ENCODE measurements at places on chromosomes 13 and 19.

- DNase-seq: no peak
These were observed 2.7 kb downstream of the CD79A start for GRCh38 chr19:41879670-41880328.

GRCh38 chr19:1173159-1173844 lies 766 bp downstream of the SBNO2 start:
- DNase-seq: no peak

DNA sequence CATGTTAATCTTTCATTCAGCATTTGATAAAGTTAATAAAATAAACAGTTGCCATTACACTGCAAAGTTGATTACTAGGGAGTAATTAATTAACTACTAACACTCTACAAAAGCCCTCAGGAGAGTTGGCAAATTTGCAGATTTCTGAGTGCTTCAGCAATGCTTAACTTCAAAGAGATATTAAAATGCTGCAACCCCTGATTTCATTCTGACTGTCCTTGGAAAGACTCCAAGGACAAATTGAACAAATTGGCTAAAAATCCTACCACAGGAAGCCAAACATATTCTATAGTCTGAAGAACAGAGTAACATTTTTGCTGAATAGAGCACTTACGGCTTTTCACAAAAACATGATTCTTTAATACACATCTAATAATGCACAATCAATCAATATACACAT lies 1543.0 kb downstream of the SLITRK5 start:
- DNase-seq: no peak

- no peak for DNase-seq
These were observed 1.1 kb downstream of the BSG start for GRCh38 chr19:573519-573825.

- no peak for DNase-seq
These were observed 698.2 kb upstream of the SGCG start for GRCh38 chr13:22482496-22483000.

DNA sequence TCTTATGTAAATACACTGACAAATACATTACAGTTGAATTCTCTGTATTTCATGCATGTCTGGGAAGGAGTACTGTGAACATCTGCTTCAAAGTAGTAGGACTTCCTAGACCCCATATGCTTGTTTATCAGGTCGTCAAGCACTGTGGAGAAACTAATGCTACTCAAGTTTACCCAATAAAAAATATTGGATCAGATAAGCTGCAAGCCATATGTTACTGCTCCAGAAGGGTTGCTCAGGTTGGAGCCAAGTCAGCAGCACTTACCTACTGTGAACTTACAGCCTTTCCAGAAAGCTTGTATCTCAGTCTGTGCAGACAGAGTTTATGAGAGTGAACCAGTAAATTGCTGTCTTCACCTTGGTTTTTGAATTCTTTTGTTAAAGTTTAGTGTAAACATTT lies 36.2 kb downstream of the SLAIN1 start:
- no peak for DNase-seq

DNA sequence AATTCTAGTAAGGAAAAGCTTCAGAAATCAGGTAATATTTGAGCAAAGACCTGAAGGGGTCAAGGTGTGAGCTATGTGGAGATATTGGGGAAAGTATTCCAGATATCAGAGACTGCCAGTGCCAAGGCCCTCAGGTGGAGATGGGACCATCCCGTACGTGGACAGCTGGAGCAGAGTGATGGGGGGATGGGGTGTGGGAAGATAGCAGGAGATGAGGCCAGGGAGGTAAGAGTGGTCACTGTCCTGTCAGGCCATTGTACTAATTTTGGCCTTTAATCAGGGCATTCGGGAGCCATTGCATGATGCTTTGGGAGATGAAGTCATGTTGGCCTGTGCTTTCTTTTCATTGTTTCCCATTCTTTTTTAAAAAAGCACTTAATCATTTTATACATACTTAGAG lies 13.1 kb upstream of the GPR18 start:
- no peak for DNase-seq

DNA sequence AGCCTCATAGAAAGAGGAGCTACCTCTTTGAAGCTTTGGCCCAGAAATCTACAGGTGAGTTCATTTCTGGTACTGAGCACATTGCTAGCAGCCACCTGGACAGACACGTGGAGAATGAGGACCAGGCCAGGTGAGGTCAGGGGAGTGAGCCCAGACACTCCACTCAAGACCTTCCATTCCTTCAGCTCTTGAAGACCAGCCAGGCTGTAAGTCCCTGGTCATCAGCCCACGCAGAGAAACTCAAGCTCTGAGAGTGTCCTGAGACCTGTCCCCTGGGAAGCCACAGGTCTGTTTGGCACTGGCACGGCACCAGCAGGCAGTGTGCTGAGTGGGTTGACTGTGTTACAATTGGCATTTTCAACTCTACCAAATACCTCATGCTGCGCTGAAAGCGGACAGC lies 27.4 kb downstream of the C13orf42 start:
- DNase-seq: no peak

- DNase-seq: no peak
These were observed 505.1 kb downstream of the FOXO1 start for GRCh38 chr13:40161351-40161810.

- DNase-seq: no peak
These were observed 393.0 kb downstream of the ITGBL1 start for GRCh38 chr13:101845245-101846020.

DNA sequence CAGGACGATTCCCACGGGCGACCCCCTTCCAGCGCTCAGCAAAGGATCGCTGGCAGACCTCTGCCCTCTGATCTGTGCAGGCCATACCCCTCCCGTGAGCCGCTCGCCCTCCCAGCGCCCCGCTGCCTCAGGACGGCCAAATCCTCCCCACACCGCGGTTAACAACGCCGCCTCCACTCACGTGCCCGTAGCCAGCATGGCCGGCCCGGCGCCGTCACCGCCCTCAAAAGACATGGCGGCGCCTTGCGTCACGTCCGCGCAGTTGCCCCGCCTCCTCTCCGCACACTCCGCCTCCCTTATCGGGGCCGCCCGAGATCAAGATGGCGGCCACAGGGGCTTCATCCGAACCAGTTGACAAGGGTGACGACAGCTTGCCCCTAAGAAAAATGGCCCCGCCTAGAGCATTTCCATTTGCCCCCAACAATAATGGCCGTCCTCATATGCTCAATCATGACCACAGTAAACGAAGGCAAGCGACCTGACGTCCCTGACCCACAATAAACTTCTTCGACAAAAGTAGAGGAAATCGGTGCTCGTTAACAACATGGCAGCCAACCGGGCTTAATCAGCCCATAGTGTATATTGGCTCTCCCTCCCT lies 634 bp downstream of the AKT1S1 start:
- DNase-seq: peak; percentile 97

- DNase-seq: no peak
These were observed 4.1 kb upstream of the IGSF23 start for GRCh38 chr19:44609219-44609618.

DNA sequence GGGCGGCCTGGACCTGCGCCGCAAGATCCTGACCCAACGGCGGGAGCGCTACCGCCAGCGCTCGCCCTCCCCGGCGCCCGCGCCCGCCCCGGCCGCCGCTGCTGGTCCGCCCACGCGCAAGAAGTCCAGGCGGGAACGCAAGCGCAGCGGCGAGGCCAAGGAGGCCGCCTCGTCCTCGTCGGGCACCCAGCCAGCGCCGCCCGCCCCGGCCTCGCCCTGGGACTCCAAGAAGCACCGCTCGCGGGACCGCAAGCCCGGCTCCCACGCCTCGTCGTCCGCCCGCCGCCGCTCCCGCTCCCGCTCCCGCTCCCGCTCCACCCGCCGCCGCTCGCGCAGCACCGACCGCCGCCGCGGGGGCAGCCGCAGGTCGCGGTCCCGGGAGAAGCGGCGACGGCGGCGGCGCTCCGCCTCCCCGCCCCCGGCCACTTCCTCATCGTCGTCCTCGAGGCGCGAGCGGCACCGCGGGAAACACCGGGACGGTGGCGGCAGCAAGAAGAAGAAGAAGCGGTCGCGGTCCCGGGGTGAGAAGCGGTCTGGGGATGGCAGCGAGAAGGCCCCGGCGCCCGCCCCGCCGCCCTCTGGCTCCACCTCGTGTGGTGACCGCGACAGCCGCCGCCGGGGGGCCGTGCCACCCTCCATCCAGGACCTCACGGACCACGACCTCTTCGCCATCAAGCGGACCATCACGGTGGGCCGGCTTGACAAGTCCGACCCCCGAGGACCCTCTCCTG lies 10.0 kb downstream of the SCAF1 start:
- no peak for DNase-seq

DNA sequence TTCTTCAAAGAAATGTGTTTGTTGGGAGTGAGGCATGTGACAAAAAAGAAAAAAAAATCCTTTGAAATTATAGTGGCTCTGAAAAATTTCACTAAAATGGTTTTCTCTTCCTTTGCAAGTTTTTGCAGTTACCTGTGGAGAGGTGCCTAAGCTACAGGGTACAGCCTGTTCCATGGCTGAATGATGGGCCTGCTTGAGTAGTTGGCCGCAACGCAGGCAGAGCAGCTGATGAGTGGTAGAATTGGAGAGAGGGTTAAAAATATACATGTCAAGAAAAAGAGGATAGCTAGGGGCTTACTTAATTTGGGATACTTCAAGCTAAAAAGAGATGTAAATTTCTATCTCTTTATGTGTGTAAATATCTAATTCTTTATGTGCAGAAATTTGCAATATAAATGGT lies 629.1 kb upstream of the SLC10A2 start:
- no peak for DNase-seq

DNA sequence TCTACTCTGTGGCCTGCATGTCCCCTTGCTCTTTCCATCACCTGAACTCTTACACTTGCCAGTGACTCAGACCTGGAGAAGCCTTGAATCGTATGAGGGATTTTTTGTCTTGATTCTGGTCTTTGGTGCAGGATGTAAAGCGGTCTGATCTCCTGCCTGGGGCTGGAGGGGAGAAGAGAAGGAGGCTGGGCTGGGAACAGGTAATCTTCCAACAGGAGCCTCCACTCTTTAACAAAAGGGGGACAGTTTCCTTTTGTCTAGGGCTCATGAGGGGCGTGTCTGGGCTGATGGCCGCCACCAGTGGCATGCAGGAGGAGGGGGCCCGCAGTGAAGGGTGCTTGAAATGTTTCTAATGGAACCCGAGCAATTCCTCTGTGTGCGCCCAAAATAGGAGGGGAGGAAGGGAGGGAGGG lies 24.7 kb downstream of the NFIX start:
- no peak for DNase-seq

DNA sequence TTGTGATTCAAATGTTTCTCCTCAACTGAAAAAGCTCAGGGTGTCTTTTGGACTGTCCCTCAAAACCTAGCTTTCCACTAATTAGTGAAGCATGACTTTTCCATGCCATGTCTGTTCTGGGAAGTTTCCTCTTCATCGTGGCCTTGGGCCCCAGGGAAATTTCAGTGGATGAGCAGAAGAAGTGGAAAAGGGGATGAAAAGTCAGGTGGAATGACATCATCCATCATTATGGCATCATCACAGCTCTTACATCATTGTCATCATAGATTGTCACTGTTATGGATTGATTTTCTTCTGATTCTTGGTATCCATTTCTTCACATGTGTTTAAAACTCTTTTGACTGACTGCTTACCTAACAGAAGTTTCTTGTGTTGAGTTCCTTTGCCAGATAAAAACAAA lies 26.2 kb upstream of the MRI1 start:
- no peak for DNase-seq

DNA sequence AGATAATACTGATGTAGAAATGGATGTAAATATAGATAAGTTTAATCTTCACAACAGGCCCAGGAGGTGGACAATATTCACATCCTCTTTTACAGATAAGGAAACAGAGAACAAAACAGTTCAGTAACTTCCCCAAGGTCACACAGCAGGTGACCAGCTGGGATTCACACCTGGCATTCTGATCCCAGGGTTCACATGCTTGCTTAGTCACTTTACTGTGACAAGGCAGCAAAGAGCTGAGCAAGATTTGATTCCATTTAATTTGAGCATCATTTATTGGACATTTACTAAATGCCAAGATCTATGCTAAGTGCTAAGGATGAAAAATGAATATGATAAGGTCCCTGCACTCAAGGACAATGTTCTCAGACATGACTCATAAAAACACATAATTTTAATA lies 94.1 kb upstream of the STARD13 start:
- no peak for DNase-seq

DNA sequence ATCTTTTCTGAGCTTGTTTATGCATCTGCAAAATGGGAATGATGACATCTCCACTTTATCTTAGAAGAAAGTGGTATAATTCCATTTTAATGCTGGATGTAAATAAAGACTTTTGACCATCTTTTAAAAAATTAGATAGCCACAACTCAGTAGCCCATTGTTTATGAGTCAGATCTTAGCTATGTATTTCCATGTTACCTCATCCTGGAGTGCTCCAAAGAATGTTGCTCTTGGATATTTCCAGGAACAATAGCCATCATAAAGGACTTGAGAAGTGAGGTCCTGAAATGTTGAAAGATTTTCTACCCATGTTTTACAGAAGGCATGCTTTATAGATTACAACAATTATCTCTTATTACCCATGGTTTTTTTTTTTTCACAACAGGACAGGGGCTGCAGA lies 229.3 kb upstream of the EDNRB start:
- DNase-seq: no peak

DNA sequence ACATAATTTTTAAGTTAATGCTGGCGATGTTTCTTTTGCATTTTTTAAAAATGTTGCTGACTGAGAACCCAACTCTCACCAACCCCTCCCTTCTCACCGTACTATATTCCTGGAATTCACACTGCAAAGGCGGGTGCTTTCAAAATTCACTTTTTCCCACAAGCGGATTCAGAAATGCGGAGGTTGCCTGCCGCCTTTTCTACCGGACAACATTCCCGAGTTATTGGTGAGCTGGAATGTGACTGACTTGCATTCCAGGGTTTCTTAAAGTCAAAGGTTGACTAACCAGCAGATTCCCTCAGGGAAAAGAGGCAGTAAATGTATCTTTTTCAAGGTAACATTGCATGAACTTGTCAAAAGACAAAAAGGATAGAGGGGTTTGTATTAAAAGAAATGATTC lies 113.3 kb downstream of the RAB20 start:
- DNase-seq: no peak

- DNase-seq: no peak
These were observed 61.0 kb upstream of the SHISA2 start for GRCh38 chr13:26112843-26113242.

DNA sequence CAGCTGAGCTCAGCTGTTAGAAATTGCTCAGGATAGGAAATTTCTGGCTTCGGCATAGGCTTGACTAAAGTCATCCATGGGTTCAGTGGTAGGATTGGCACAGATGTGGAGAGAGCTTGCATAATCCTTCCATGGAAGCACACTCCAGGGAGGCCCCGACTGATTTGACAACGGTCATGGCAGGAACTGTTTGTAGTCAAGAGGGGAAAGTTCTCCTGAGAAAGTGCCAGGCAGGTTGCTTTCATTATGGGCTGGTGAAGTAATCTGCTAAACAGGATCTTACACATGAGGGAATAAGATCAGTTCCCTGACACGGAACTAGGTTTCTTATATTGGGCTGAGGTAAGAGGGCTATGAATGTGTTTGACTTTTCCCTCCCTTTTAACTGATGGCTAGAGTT lies 120.1 kb downstream of the RGCC start:
- no peak for DNase-seq

DNA sequence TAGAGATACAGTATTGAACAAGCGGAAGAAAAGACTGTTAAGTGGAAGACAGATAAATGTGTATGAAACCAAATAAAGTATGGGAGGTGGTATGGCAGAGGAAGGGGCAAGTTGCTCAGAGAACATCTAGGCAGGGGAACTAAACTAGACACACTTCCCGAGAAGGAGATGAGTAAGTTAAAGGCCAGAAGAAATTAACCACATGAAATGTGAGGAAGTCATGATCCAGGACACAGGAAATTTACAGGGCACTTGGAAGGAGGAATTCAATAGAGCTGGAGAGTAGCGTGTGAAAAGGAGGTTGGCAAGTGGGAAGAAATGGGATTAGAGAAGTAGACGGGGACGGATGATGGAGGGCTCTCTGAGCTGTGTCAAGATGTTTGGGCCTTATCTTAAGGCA lies 208.8 kb downstream of the COG6 start:
- DNase-seq: no peak
